ENCODE measurements at places on chromosomes 7 and 10.
A peak's percentile ranks its signal among the peaks of the same experiment; 100 is the strongest.

DNA sequence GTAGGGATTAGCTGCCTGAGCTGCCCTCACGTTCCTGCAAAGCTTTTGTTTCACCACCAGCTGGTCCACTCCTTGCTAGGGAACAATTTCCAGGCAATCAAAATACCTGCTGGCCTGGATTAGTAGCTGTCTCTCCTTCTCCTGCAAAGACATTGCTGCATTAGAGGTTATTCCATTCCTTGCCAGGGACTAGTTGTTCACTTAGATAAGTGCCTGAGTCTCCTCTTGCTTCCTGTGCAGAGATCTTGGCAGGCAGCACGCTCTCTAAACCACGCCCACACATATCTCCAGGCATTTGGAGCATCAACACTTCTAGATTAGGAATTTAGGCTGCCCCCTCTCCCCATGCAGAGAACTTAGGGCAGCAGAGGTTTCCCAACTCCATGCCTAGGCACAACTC is 150.4 kb upstream of the SMIM30 start:
- DNase-seq = no peak

- DNase-seq = no peak
Measured at GRCh38 chr10:46218921-46219320, 67.9 kb upstream of the ANTXRL start.

- DNase-seq = peak; percentile 48
Measured at GRCh38 chr7:54541669-54542625, at the start of gene VSTM2A. VSTM2A (plus strand) TSS chr7:54542375; CDS start chr7:54542731, 356 bp downstream.

- DNase-seq = no peak
Measured at GRCh38 chr10:12269056-12269455, 73.1 kb downstream of the CDC123 start.

GRCh38 chr10:1679821-1680650 is 57.3 kb downstream of the ADARB2 start:
- DNase-seq = no peak

DNA sequence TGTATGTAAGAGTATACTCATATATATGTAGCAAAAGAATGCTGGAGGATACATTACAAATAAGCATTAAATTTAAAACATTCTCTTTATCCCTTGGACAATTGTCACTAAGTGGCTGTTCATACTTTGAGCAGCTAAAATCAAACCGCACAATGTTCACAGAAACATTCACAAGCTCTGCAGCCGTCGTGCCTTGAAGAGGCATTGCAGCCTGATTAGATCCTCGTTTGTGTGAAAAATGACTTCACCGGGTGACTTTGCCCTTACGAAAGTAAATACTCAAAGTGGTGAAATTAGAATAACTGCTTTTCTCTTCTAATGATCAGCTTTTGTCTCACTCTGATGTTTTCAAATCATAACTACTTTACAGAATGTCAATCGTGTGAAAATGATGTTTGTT is 319.0 kb downstream of the GFRA1 start:
- no peak for DNase-seq

DNA sequence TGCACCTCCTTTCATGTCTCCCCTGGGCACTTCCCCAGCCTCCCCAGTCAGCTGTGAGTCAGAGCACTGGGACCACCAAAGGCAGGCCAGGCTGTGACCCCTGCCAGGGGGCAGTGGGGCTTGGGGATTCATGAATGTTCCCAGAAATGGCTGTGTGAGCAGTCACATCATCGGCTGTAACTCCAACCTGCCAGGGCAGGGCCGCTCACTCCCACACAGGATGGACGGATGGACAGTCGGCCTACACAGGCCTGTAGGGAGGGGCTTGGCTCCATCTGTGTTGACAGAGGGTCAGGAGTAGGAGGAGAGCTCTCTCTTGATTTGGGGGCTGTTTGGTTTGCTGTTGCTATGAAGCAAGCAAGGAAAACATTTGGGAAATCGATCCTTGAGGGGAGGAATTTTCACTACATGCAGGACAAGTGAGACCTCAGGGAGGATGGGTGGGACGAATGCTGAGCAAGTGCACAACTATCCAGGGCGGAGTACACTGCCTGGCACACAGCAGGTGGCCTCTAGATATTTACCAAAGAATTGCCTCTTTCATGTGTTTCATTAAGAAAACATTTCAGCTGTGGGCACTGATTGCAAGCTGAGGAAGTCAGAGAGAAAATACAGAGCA is 2.9 kb upstream of the IGFBP1 start:
- no peak for DNase-seq

DNA sequence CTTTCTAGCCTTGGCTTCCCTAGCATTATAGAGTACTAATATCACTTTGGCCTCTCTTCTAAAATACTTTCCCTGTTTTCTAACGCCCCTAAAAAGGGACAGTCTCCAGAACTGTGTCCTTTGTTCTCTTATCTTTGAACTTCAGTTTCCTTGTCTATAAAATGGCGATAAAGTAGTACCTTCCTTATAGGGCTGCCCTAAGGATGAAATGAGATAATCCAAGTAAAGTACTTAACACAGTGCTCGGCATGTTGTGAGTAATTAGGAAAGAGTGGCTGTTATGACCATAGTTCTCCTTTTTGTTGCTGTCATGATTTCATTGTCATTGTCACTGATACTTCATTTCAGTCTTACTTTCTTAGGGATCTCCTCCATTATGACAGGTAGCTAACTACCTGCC is 114.7 kb downstream of the EXOC4 start:
- no peak for DNase-seq

DNA sequence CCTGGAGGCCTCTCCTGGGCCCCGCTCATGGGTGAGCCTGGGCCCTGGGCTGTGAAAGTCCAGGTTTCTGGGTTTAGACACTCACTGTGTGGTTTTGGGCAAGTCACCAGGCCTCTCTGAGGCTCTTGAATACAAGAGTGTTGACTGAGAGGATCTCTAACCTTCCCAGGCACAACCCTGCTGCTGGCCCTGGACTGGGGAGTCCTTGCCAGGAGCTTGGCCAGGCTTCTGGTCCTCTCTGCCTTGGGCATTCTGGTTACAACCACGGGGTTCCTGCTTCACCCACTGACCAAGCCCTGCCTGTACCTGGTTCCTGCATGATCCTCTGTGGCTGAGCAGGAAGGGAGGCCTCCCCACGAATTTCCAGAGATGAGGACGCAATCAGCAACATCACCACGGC is 63.6 kb upstream of the COL13A1 start:
- DNase-seq = no peak

DNA sequence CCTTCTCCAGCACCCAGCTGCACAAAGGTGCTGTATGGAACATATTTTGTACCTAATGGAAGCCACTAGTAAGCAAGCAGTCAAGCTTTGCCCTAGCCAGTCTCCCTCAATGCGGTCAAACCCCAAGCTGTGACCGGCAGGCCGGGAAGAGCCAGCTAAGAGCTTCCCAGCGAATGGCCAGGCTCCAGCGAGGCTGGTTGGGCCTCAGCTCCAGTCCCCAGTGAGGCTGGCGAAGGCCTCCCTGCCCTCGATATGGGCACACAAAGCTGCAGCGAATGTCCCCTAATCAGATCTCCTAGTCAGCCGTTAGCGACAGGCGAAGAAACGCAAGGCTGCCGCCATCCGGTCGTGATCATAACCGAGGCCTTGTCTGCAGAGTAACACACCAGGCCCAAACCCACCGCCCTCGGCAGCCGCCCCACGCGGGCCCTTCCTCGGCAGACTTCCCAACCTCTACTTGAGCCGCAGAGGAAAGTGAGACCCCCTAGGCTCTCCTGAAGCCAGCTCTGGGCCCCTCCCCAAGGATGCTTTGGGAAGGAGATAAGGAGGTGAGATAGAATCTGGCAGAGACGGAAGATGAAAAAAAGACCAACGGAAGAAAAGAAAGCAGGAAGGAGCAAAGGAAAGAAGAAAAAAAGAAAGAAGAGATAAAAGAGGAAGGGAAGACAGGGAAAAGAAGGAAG is 3.1 kb upstream of the HOXA9 start:
- DNase-seq = no peak

- DNase-seq = no peak
Measured at GRCh38 chr10:11009471-11010308, 8.0 kb upstream of the CELF2 start.

DNA sequence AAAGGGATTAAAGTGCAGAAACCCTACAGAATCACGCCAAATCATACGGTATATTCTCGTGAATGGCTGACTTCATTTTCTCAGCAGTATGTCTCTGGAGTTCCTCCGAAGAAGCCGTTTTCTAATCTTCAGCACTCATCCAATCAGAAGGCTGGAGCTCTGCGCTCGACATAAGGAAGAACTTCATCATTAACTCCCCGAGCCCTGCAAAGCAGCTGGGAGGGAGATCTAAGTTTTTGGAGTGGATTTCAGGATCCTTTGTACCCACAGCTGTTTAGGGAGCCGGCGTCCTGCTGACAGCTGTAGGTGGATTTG is 40.7 kb upstream of the SDK1 start:
- DNase-seq = no peak

DNA sequence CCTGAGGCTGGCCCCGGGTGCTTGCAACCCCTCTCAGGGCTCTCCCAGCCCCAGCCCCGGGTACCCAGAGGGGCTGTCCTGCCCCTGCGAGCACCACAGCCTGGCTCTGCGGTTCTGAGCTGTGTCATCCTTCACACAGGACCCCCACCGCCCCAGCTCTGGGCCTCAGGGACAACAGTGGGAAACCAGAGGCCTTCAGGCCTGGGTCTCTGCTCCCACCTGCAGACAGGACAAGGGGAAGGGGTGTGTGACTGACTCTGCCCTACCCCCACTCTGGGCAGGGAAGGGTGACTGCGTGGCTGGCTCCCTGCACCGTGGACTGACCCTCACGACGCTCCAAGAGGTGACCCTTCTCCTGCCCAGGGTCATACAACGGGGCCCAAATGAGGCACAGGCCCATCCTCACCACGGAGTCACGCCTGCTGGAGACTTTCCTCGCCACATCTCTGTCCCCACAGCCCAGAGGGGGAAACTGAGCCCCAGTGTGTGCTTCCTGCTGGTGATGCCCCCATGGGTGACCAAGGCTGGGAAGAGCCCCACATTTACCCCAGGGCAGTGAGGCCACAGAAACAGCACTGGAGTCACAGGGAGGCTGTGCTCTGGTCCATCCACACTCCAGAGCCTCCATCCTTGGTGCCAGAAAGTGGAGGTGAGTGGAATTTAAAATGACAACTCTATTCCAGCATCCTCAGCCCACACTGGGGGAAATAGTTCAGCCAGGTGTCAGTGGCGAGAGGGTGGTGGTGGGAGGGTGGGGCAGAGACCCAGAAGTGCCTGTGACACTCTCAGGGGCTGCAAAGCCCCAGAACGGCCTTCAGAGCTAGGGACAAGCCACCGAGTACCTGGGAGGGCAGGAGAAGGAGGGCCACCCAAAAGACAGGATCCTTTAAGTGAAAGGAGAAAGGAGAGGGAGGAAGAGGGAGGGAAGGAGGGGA is 13.6 kb downstream of the CAMK2B start:
- no peak for DNase-seq

DNA sequence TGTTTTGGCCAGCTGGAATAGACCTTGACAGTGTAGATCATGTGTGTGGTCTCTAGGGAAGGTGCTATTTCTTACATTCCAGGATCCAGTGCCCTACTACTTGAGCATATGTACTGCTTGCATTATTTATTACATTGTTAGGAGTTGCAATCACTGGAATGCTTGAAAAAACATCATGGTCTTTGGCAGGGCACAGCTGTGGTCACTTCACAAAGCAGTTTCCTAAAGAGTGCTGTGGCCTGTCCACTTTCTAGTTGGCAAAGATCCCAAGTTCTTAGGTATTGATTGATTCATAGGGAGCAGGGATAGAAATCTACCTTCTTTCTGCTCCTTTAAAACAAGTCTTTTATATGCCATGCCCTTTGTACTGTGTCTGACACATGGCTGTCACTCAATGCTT is 4.6 kb downstream of the C7orf25 start:
- no peak for DNase-seq

DNA sequence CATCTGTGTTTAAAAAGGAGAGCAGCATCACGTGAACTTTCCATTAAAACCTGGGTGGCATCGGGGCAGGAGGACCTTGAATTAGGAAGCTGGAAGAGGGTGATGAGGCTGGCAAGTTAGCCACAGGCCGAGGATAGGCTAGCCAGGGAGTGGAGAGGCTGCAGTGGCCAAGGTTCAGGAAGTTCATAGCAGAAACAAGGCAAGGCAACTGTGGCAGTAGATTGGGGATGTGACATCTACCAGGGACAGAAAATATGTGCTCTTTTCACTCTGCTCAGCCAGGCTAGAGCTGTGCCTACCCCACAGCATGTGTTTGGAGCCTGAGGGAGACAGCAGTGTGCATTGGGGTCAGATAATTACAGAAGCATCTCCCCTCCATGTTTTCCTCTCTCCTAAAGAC is 2.2 kb upstream of the INPP5F start:
- no peak for DNase-seq
